ENCODE measurements at places on chromosomes 16 and 17. TPM values are rescaled to one million over a fixed set of nuclear protein-coding genes. Genes with fewer than 3 reads are reported as not detected.

DNA sequence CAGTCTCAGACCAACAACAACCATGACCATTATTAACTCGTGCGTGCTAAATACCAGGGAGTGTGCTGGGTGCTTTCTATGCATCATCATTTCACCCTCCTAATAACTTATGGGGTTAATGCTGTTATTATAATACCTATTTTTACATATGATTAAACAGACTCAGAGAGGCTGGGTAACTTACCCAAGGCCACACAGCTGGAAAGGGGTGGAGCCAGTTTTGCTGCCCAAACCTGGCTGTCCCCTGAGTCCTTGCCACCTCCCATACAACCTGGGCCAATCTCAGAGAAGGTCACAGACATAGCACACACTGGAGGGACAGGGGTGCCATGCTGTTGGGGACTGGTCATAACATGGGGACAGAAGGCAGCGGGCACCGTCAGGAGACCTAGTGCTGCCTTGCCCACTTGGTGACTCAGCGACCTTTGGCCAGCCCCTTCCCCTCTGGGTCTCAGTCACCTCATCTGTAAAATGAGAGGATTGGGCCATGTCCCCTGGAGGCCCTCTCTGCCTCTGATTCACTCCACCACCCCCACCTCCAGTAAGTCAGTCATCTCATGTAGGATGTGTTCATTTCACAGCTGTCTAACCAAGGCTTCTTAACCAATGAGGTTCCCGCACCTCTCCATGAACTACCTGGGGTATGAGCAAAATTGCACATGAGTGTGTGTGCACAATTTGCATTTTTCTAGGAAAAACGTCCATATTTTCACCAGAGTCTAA is 11.4 kb upstream of the FADS6 start:
- no peak for DNase-seq

DNA sequence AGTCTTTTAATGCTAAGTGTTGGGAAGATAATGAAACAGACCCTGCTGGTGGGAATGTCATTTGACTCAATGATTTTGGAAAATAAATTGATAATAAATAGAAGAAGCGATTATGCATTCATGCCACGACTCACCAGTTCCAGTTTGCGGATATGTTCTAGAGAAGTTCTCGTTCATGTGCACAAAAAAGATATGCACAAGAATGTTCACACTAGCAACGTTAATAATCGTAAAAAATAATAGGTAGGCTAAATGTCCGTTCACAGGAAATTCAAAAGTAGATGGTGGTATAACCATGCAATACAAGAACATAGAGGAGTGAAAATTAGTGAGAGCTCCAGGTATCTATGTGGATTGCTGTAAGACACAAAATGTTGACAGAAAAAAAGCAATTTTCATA is 59.8 kb downstream of the NACA2 start:
- DNase-seq: no peak

DNA sequence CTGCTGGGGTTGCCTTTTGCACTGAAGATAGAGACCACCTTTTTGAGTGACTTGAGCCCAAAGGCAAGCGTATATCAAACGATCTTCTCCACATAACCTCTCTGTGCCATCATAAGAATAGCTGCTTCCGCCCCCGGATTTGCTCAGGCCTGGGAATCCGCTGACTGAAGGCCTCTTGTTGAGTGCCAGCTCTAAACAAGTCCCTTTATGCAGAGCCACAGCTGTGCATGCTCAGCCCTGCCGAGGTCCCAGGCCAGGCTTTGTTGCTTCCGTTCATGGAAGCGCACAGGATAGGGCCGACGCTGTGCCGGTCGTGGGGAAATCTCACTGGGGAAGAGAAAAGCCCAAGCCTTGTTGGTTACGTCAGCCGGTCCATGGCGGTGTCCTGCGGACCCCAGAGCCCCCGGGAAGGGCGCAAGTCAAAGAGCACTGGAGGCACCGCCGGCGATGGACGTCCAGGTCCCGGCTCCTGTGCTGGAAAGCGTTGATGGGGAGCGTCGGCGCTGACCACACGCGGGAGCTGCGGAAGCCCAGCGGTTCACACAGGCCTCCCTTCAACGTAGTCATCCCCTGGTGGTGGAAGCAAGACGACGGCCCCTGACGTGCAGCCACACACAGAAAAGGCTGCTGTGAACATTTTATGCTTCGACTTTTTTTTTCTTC is 23.5 kb upstream of the RPL13 start:
- DNase-seq: no peak

KRT20 gene
- 0.21 TPM for total RNA-seq

DNA sequence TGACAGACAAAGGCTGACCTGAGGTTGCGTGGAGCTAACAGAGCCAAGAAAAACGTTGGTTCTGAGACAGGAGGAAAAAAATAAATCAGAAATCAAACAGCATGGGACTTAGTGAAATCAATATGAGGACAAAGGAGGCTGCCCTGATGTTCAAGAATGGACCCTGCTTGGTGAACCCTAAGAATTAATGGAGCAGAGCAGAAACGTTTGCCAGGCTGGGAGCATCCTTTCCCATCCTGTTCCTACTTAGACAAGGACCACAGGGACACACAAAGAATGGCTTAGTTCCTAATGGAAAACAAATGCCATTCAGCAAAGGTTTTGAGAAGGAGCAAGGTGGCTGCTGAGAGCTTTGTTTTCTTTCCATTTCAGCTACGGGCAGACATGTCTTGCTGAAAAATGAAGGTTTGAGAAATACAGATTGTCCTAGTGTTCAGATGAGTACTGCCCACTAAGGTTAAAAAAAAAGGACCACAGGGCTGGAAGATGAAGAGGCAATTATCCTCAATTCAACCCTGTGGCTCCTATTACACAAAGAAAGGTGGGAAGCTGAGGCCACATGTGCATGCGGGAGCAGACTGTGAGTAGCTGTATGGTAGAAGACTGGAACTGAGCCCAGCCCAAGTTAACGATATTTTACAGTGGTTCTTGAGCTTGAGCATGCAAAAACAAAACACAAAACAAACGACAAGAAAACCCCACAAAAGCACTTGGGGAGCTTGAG is 230.1 kb downstream of the SLC39A11 start:
- DNase-seq: no peak

GRCh38 chr16:55640701-55641327 is 15.0 kb upstream of the SLC6A2 start:
- DNase-seq: no peak

MTSS2 gene
- 34.9 TPM for total RNA-seq

DNA sequence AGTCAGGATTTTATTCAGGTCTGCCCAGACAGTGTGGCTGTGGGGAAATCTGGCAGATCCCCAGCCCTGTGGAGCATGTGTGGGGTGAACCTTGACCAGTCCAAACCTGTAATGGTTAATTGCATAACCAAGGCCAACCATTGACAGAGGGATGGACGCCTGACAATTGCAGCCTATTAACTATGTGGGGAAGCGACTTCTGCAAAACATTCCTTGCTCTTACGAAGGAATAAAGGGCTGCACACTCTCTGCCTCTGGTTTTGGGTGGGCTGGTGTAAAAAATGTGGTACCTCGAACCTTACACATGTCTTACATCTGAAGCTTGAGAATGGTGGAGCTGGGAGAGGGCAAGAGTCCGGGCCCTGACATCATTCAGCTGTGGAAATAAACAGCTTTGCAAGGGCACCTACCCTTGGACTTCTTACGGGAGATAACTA is 35.8 kb downstream of the MAF start:
- no peak for DNase-seq

WNT3 gene
- total RNA-seq: 14.1 TPM

DNA sequence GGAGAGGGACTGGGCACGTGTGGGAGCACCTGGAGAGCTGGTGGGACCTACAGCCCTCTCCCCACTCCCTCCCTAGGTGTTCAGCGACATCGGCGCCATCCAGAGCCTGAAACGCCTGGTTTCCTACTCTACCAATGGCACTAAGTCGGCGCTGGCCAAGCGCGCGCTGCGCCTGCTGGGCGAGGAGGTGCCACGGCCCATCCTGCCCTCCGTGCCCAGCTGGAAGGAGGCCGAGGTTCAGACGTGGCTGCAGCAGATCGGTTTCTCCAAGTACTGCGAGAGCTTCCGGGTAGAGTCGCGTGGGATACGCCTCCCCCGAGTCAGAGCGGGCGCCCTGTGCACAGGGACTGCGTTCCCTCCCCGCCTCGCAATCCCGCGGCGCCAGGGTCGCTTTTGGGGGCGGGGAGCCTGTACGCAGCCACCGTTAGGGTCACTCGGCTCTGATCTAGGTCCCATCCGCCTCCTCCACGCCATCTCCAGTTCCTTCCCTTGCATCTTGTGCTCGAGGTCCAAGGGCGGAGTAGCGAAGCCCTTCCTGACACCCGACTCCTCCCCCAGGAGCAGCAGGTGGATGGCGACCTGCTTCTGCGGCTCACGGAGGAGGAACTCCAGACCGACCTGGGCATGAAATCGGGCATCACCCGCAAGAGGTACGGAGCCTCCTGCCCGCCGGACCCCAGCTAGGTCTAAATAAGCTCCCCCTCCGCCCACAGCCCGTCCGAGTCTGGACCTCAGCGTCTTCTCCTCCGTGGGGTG is 13.0 kb downstream of the SARM1 start:
- DNase-seq: peak; percentile 53

ST3GAL2 gene
- 49.4 TPM for total RNA-seq

GRCh38 chr17:81332118-81332834 is 37.2 kb upstream of the SLC38A10 start:
- DNase-seq: no peak
